ENCODE measurements at places on chromosomes 3 and 15. TPM values are rescaled to one million over a fixed set of nuclear protein-coding genes. Genes with fewer than 3 reads are reported as not detected.

Gene OXTR
- total RNA-seq: 29.9 TPM

Gene TMEM40
- not detected for total RNA-seq

Gene WNT5A
- total RNA-seq: 36.4 TPM

Gene CD96
- total RNA-seq: under 0.01 TPM

Gene TLE3
- 30.9 TPM for total RNA-seq

Gene FILIP1L
- total RNA-seq: 11.7 TPM

Gene EEF1AKMT4
- 6.9 TPM for total RNA-seq

Gene LXN
- 135 TPM for total RNA-seq
